Left colon (tissue), 2 donors: ENCODE measurements at places on chromosomes 7 and 10.

- DNase-seq = no peak
Observed at GRCh38 chr10:61869041-61869675, 32.3 kb upstream of the ARID5B start.

GRCh38 chr7:38535073-38535472 is 96.1 kb downstream of the AMPH start:
- no peak for DNase-seq

DNA sequence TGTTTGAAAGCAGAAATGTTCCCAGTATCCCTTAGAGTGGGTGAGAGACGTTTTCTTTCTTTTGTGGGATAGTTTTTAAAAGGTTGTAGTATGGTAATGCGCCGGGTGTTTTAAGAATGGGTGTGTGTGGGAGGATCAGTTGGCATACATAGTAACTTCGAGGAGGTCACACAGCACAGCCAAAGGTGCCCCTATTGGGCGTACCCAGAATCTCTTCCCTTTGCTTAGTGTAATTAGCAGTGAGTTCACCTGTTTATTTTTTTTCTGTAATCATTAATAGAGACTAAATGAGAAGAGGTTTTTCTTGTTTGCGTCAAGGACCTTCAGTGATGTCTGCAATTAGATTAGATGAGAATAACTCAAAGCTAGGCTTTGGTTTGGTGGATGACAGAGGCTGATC is 1.5 kb downstream of the PLEKHA8 start:
- DNase-seq = no peak

DNA sequence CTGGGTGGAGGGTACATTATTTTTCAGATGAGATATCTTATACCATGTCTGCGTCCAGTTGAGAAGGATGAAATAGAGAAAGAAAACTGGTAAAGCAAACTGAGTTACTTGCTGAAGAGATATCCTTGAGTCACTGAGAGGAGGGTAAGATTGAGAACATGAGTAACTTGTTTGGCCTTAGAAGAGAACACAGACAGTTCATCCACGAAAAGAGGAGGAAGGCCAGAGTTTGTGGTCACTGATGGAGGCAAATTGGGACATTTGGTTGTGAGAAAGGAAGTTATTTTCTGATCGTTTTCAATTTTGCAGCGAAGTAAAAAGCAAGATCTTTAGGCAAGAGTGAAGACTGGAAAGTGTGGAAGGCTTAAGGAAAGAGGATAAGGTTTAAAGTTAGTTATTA is 15.6 kb downstream of the MBL2 start:
- no peak for DNase-seq

- no peak for DNase-seq
Observed at GRCh38 chr10:49645417-49645816, 31.6 kb downstream of the CHAT start.
